IPS-NIHi11 (cell line): ENCODE measurements at places on chromosomes 16 and 17.

- DNase-seq, result no peak
Measured at GRCh38 chr17:20157001-20157310, 147.8 kb downstream of the SPECC1 start.

GRCh38 chr16:17447101-17447569 lies 23.6 kb downstream of the XYLT1 start:
- DNase-seq, result no peak

DNA sequence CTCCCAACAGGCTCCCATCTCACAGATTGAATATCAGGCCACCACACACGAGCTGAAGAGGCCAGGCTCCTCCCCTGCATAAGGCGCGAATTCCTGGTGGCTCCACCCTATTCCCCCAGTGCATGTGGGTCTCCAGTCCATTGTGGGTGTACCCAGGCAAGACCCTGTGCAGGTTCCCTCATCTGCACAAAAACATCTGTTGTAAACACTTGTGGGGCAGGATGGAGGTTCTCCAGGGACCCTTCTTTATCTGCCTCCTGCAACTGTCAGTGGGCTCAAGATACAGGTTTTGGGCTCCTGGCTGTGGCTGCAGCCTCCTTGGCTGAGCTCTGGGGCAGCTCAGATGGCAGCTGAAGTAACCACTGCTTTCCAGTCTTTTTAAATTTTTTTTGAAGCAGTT lies 17.6 kb upstream of the LGALS9 start:
- no peak for DNase-seq

- no peak for DNase-seq
Measured at GRCh38 chr17:3835410-3836229, 10.4 kb downstream of the NCBP3 start.

GRCh38 chr16:23564575-23565363 lies 7.2 kb downstream of the UBFD1 start:
- no peak for DNase-seq
